ENCODE measurements at places on chromosomes 13 and 19.

- DNase-seq: no peak
Measured at GRCh38 chr19:40605216-40605971, 4.2 kb downstream of the LTBP4 start.

DNA sequence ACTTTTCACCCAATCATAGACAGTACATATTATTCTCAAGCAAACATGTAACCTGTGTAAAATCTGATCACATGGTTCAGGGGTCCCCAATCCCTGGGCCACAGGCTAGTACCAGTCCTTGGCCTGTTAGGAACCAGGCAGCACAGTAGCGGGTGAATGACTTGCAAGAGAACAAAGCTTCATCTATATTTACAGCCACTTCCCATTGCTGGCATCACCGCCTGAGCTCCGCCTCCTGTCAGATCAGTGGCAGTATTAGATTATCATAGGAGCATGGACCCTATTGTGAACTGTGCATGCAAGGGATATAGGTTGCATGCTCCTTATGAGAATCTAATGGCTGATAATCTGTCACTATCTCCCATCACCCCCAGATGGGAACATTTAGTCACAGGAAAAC, 133.1 kb downstream of the MAB21L1 start:
- no peak for DNase-seq

DNA sequence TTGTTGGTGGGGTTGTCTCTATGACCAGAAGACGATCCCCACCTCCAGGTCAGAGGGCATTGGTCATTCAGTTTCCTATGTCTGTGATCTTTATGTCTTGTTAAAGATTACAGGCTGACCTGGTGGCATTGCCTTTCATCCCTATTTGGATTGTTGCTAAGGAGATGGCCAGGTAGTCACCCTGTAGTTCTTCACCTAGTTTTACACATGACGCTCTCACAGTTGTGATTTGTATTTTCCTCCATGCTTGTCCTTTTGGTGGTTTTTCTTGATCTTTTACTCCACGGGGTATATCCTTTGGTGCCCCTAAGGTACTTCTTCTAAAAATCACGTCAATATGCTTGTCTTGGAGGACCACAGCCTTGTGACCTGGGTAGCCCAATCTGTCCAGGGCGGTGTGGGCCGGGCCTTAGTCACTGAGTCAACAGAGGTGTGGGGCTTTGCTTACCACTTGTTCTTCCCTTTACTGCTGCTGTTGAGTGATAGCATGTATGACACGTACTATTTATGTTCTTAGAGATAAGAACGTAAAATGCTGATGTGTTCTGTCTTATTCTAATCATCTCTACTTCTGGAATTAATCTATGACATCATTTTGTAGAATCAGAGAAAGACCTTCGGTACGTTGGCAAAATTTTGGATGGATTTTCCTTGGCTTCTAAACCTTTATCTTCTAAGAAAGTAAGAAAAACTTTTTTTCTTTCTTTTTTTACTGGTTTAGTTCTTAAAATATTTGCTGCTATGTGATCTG, 20.1 kb downstream of the GPATCH1 start:
- DNase-seq: no peak

- DNase-seq: no peak
Measured at GRCh38 chr13:110187641-110188161, 119.3 kb downstream of the COL4A1 start.

- DNase-seq: no peak
Measured at GRCh38 chr19:49658566-49659442, 6.9 kb downstream of the IRF3 start.

- DNase-seq: no peak
Measured at GRCh38 chr19:32581705-32582179, 752 bp downstream of the PDCD5 start.

GRCh38 chr13:42644841-42645240, 70.9 kb downstream of the TNFSF11 start:
- no peak for DNase-seq

DNA sequence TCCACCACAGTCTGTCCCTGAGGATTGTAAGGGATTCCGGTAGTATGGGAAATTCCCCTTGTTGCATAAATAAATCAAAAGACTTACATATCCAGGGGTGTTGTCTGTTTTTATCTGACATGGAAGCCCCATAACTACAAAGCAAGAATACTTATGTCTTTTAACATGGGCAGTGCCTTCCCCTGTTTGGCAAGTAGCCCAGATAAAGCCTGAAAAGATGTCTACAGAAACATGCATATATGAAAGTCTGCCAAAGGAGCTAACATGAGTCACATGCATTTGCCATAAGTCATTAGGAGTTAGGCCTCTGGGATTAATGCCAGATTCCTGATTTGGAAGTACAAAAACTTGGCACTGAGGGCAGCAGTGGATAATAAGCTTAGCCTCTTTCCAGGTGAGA, 62.1 kb downstream of the ZNF737 start:
- peak; percentile 2 for DNase-seq

DNA sequence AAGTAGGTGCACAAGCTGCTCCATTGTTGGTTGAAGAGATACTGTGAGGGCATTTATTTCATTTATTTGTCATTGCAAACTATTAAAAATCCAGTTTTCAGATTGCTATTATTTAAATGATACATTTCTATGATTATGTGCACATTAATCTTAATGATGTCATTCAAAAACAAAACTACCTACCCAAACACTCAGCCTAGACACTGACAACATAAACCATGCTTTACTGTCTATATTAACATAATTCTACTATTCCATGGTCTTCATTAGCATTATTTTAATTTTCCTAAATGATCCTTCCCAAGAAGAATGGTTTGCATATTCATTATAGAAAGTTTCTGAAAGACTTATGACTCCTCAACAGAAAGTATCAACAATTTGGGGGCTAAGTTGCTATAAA, 813.0 kb upstream of the SLITRK5 start:
- no peak for DNase-seq

GRCh38 chr19:46915386-46915785, 54.6 kb downstream of the ARHGAP35 start:
- DNase-seq: no peak

GRCh38 chr13:114024603-114025404, 50.9 kb upstream of the C13orf46 start:
- DNase-seq: no peak

DNA sequence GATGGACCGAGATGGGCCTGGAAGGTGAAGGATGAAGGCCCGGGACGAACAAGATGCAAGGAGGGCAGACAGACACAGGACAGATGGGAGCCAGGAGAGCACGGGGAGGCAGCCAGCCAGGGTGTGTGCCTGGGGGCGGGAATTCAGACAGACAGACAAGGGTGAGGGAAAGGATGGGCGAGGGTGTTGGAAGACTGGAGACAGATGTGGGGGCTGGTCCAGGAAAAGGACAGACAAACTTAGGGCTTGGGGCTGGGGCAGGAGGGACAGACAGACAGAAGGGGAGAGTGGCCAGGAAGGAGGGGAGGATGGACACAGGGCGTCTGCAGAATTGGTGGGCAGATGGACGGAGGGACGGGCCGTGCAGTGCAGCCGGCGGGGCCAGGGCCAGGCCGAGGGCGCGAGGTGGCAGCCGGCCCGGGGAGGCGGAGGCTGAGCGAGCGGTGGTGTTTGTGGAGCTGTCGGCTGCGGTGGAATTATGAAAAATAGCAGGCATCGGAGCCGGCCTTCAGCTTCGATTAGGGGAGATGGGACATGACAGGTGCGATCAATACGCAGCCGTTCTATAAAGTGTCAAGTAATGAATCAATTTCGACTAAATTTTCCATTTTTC, 4.6 kb upstream of the ERFL start:
- DNase-seq: no peak

GRCh38 chr13:45219938-45220375, 19.1 kb upstream of the KCTD4 start:
- DNase-seq: no peak

DNA sequence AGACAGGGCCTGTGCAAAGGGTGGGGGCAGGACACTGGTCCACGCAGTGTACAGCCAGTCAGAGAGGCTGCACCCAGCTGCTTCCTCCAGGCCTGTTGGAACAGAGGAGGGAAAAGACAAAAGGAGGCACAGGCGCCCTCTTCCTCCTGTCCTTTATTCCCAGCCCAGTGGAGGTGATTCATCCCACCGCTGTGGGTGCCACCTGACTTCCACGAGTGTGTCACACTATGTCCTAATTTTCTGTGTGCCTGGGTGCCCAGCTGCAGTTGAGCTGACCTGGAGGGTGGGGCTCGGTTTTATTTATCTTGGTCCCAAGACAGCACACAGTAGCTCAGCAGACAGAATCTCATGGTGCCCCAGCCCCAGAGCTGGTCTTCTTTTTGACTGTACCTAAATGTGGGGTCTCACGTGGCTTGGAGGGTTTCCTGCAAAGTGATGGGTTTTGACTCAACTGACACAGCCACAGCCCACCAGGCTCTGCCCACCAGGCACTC, 9.0 kb downstream of the EPS15L1 start:
- DNase-seq: no peak

DNA sequence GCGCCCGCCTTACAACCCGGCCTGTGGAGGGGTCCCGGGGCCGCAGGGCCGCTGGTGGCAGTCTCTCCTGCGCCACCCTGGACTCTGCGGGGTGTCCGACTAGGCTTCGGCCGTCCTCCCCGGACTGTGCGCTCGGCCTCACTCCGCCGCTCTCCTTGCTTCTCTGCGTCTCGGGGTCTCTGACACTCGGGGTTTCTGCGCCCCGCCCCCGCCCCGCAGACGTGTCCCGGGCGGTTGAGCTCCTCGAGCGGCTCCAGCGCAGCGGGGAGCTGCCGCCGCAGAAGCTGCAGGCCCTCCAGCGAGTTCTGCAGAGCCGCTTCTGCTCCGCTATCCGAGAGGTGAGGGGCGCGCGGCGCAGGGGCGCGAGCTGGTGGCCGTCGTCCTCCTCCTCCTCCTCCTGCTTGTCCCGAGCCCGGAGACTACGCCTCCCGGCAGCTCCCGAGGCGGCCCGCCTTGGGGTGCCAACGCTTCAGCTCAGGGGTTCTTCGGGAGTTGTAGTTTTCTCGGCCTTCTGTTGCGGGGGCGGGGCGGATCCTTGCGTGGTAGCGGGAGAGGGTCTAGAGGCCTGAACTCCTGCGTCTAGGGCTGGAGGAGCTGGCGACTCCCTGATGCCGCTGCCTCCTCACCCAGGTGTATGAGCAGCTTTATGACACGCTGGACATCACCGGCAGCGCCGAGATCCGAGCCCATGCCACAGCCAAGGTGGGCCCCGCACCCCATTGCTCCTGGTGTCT, 627 bp downstream of the LIN7B start:
- DNase-seq: peak; percentile 34

DNA sequence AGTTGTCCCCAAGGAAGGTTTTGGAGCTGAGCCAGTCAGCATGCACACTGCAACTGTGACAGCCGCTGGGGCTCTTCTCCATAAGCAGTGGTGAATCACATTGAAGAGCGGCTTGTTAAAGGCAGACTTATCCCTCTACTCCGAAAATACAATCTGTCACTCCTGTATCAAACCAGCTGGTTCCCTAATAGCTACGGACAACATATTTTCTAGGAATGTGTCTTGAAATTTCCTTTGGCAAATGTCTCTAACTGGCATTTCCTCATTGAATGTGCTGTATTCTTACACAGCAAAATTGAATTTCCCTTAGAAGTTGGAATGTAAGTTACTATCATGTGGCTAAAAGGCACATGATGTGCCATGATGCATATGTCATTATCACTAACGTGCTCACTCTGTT, 104.0 kb upstream of the GPR12 start:
- DNase-seq: no peak

DNA sequence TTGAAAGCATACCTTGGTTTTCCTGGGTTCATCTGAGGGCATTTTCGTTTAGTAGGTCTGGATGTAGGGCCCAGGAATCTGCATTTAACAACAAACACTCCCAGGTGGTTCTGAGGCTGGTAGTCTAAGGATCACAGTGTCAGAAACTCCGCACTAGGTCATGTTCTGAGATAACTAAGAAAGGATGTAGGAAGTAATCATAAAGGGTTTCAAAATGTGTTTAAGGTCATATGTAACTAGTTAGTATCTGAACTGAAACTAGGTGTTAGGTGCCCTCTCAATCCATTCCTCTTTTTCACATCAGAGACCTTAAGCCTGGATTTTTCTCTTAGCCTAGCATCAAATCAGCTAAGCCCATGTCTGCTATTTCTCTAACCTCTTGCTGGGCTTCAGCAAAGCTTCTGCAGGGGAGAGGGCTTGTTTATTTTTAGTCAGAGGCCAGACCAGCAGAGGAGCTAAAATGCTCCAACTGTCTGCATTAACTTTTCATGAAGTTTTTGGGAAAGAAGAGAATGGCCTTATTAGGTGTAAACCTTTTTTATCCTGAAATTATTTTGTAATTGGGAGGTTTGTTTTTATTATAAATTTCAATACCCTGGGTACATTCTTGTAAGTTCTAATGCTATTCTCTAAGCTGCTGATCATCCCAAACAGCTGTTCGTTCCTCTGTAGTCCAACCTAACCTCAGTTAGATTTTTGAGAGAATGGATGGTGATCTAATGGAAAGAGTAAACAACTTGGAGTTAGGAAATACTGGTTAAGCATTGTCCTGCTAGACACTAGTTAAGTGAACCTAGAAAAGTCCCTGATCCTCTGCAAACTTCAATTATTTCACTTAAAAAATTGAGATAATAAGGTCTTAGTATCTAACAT, 262.8 kb upstream of the RFC3 start:
- DNase-seq: no peak

DNA sequence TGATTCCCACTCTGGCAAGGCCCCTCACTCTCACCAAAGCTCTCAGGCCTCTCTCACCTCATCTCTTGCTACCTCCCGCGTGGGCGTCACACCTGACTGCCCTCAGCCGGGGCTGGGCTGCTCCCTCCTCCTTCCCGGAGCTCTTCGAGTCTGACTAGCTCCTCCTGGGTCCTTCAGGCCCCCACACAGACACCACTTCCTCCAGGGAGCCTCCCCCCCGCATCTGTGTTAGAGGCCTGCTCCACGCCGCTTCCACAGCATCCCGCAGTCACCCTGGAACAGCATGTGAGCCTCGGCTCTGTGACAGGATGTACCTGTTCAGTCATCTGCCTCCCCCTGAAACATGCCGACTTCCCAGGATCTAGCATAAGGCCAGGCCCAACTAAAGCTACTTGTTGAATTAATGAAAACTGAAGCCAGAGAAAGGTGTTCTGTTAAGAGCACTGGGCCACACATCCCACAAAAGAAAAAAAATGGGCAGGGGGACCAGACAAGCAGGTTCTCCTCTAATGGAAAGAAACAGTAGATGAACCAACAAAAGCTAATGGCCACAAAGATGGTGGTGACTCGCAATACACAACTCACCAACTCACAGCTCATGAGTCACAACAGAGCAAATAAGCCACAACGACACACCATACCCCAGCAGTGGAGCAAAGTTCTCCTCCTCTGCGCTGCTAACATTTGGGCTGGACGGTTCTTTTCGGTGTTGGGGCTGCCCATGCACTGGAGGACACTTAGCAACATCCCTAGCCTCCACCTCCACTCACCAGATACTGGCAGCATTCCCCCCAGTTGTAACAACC, 3.0 kb downstream of the PPP6R1 start:
- no peak for DNase-seq

All from NCI-H1092 (cell line).